ENCODE measurements at places on chromosomes 1 and 21. TPM values are rescaled to one million over a fixed set of nuclear protein-coding genes. Genes with fewer than 3 reads are reported as not detected.

Gene AADACL3
- polyA plus RNA-seq = not detected

Gene FBXO2
- polyA plus RNA-seq = 42.6 TPM

Gene B4GALT2
- polyA plus RNA-seq = 93.3 TPM

Gene MXRA8
- polyA plus RNA-seq = 0.36 TPM

Gene BEST4
- polyA plus RNA-seq = 0.07 TPM

Gene PINK1
- polyA plus RNA-seq = 55.1 TPM

Gene DCST2
- polyA plus RNA-seq = 0.11 TPM

Gene RNU1-2
- not detected for polyA plus RNA-seq

Gene KRTAP22-2
- not detected for polyA plus RNA-seq

Gene ALPL
- not detected for polyA plus RNA-seq

Gene SLC45A1
- 0.40 TPM for polyA plus RNA-seq

Gene TDRD5
- not detected for polyA plus RNA-seq

Gene CFHR1
- not detected for polyA plus RNA-seq

Gene CELA2A
- not detected for polyA plus RNA-seq

Gene FOXD2
- polyA plus RNA-seq = 0.11 TPM

Gene LEMD1
- 0.69 TPM for polyA plus RNA-seq

Gene RGSL1
- not detected for polyA plus RNA-seq

Gene HLCS
- 3.9 TPM for polyA plus RNA-seq

Gene RAB25
- polyA plus RNA-seq = 82.6 TPM

Gene RPS6KA1
- 65.0 TPM for polyA plus RNA-seq

Gene HPCA
- polyA plus RNA-seq = not detected

Gene LRRC41
- 50.3 TPM for polyA plus RNA-seq

Gene PADI1
- polyA plus RNA-seq = 0.43 TPM

Gene CFHR3
- not detected for polyA plus RNA-seq

Gene PCBP3
- 0.47 TPM for polyA plus RNA-seq

Gene FYB2
- not detected for polyA plus RNA-seq

Gene MAP1LC3C
- polyA plus RNA-seq = not detected

Gene PTGFR
- polyA plus RNA-seq = 1.6 TPM

Gene GPX7
- 4.1 TPM for polyA plus RNA-seq

Gene WNT3A
- 0.07 TPM for polyA plus RNA-seq

Gene PGLYRP4
- 0.44 TPM for polyA plus RNA-seq

Gene GPR161
- polyA plus RNA-seq = 11.6 TPM

Gene KRTAP19-1
- not detected for polyA plus RNA-seq

Gene DNMT3L
- polyA plus RNA-seq = not detected

Gene ELF3
- polyA plus RNA-seq = 0.04 TPM

Gene ADGRB2
- polyA plus RNA-seq = 2.7 TPM

Gene COL16A1
- polyA plus RNA-seq = 74.3 TPM

Gene SIK1
- polyA plus RNA-seq = 11.0 TPM

Gene RGS7
- not detected for polyA plus RNA-seq

Gene PKP1
- 104 TPM for polyA plus RNA-seq

Gene NKAIN1
- not detected for polyA plus RNA-seq

Gene SYT14
- 0.48 TPM for polyA plus RNA-seq

Gene NPL
- polyA plus RNA-seq = 3.0 TPM

Data from foreskin keratinocyte (primary cell).